Hair follicle dermal papilla cell (primary cell): ENCODE measurements at places on chromosomes 5 and 9. TPM values are rescaled to one million over a fixed set of nuclear protein-coding genes. Genes with fewer than 3 reads are reported as not detected.

The OTP gene
- not detected in 2 replicates for total RNA-seq

The CLTA gene
- 131 and 163 TPM in 2 replicates for total RNA-seq

The BAAT gene
- total RNA-seq, result 0.12 TPM in 1 of 2 replicates, not detected in the other

The SH3GL2 gene
- total RNA-seq, result 0.12 TPM in 1 of 2 replicates, not detected in the other

The OR4F3 gene
- 0.32 TPM in 1 of 2 replicates, not detected in the other for total RNA-seq

The YTHDC2 gene
- 24.7 and 28.7 TPM in 2 replicates for total RNA-seq

The PPP1R26 gene
- total RNA-seq, result 8.1 and 10.1 TPM in 2 replicates

The ADAMTS2 gene
- 21.1 and 29.5 TPM in 2 replicates for total RNA-seq

The MIER3 gene
- 19.0 and 21.6 TPM in 2 replicates for total RNA-seq

The ELOVL7 gene
- total RNA-seq, result 0.49 and 0.97 TPM in 2 replicates

The EGFLAM gene
- total RNA-seq, result 1.6 and 2.3 TPM in 2 replicates
